ENCODE measurements at places on chromosomes 2 and 18. TPM values are rescaled to one million over a fixed set of nuclear protein-coding genes. Genes with fewer than 3 reads are reported as not detected.

The DRC1 gene
- total RNA-seq = not detected

The LONRF2 gene
- 0.49 TPM for total RNA-seq

The TLX2 gene
- total RNA-seq = not detected

The SH2D6 gene
- not detected for total RNA-seq

The PSMA8 gene
- not detected for total RNA-seq

The MC5R gene
- total RNA-seq = not detected

All from mesangial cell (primary cell).